ENCODE measurements at places on chromosomes 16 and 17.
A peak's percentile ranks its signal among the peaks of the same experiment; 100 is the strongest.

DNA sequence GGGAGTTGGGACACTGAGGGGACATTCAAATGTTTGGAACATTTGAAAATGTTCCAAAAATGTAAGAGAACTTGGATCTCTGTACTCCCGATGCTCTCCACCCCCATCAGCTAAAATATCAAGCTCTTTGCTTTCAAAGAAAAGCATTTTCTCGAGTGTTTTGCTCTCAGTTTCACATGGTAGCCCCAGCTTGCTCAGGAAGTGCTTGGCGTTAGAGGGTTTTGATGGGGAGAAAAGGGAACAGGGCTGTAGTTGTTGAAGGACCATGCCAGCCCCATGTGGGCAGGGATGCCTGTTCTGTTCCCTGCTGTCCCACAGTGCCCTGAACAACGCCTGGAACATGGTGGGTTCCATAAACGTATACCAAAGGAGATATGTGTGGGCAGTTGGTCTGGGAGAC is 37.0 kb downstream of the RAI1 start:
- no peak for DNase-seq

DNA sequence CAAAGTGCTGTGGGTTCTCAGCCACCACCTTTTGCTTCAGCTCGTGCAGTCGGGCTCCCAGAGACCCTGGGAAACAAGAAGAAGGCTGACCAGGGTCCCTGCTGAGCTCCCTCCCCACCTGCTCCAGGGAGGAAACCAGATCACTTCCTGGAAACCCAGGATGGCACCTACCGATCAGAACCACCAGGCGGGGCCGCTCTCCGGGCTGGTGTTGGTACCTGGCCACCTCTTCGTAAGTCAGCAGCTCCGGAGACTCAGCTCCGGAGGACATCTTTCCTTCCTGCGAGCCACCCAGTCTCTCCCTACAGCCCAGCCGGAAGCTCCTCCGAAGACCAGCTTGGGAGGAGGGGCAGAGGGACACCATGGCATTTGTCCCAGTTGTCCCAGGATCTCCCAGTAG is 18.9 kb downstream of the MPP3 start:
- DNase-seq, result no peak

- no peak for DNase-seq
Observed at GRCh38 chr16:79267781-79268180, 332.8 kb downstream of the MAF start.

DNA sequence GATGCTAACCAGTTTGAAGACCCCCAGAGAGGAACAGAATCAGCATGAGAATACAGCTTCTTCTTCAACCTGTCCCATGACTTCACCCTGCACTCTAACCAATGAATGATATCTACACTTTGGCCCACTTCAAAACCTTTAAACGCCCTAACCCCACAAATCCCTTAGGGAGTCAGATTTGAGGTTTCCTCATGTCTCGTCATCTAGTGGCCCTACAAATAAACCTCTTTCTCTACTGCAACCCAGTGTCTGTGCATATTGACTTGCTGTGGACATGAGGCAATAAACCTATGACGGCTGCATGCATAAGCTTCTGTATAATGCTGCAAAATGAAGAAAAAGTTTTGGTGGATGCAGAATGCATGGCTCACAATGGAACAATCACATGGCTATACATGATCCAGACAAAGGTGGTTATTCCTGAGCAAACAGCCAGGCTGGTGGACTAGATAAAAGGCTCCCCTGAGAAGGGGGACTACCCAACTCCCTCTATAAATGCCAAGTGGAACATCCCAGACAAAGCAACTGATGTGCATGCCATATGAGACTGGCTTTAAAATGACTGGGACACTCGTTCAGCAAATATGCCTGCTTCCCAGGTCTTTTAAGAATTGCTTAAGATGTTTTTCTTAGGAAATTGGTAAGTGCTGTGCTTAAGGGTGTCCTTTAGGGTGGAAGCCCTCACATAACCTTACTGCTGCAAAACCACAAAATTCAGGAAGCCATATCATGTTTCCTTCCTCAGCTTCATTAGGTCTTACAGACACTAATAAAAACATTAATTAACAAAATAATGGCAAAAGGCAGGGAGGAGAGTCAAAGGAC is 12.2 kb downstream of the N4BP1 start:
- no peak for DNase-seq

DNA sequence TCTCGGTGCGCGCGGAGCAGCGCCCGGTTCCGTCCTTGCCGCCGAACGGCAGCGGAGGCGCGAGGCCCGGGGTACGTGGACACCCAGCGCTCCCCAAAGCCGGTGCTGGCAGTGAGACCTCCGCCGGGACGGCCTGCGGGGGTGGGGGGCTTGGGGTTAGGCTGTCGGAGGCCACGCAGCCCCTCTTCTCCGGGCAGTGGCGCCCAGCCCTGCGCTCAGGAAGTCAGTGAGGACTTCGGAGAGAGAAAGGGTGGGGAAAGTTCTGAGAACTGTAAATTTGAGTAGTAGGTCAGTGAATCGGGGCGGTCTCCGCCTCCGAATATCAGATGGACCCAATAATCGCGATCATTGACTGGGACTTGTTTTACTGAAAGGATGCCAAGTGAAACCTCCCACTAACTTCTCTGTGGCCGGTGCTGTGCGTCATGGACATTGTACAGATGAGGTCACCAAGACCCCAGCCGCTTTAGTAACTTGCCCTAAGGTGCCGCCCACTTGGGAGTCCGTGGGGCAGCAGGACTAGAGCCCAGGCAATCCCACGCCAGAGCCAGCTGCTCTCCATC is 468 bp downstream of the IL4R start:
- DNase-seq, result peak; percentile 35

GRCh38 chr17:9880582-9880999 is 24.5 kb downstream of the RCVRN start:
- no peak for DNase-seq

DNA sequence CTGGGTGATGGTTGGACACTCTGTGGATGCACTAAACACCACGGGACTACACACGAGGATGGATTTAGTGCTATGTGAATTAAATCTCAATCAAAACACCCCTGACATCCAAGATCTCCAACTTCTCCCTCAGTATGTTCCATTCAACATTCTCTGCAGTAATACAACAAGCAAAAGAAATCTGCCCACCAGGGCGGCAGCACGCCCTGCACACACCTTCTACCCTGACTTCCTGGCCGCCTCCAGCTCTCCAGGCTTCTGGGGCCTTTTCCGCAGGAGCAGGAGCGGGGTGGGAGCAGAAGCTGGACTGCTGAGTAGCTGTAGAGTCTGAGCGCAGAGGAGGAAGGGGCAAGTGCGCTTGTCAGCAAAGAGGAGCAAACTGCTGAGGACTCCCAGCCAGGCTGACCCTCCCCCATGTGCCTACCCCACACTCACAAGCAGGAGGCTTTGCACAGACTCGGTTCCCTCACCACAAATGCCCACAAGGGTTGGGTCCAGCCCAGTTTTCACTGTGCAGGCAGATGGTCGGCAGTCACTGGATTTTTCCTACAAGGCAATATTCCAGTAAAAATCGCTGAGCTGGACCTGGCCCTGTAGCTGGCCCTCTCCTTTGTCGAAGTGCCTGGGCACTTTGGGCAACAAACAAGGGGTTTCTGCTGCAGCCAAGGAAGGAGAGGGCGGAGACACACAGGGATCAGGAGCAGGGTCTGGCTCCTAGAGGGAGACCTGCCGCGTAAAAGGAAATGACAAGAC is 22.8 kb downstream of the ZDHHC7 start:
- no peak for DNase-seq

GRCh38 chr17:73667181-73667959 is 23.1 kb upstream of the SDK2 start:
- no peak for DNase-seq

DNA sequence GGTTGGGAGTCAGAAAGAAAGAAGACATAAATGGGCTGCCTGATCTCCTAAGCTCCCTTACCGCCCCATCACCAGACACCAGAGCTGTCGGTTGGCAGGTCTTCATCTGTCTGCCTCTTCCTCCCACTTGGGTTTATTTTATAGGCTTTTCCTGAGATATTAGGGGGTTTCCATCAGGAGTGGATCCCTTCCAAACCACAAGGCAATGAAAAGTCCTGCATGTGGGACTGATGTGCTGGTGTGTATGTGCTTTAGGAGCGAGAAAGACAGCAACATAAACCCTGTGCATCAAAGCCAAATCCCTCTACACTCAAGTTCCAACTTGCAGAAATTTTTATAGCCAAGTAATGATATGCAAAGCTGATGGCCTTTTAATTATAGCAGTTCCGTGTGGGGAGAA is 389.5 kb downstream of the SLC39A11 start:
- DNase-seq, result no peak

DNA sequence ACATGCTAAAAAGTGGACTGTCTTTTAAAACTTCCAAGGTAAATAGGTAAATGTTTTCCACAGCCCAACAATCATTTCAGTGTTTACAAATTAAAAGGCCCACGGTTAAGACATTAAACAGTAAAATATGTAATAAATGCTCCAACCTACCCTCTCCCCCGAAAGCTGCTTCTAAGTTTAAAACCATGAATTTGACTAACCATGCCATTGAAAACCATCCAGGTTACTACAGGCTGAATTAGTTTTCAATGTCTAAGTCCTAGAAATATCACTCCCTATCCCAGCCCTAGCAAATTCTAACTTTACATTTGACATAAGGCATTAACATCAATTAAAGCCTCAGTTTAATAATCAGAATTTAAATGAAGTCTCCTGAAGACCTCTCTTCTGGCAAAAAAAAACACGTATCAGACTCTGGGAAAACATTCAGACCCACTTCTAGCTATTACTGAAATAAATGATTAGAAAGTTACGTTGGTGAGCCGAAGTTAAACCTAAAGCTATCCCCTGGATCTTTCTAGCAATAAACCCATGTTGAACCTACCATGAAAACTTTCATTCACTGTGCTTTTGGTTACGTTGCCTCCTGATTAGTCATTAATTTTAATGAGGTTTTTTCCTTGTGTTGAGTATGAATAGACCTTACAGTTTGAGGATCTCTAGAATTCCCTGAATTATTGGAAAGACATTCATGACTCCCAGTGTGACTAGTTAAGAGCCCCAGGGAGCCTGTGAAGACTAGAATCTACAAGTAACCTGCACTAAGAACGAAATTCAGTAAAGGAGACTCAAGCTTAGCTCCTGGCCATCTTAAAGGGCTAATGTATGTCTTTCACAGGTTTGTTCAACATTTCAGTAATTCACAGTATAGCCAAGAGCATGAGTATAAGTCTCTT is 1.7 kb upstream of the POLG2 start:
- no peak for DNase-seq

GRCh38 chr17:34584805-34585416 is 5.5 kb downstream of the TMEM132E start:
- peak; percentile 13 for DNase-seq

DNA sequence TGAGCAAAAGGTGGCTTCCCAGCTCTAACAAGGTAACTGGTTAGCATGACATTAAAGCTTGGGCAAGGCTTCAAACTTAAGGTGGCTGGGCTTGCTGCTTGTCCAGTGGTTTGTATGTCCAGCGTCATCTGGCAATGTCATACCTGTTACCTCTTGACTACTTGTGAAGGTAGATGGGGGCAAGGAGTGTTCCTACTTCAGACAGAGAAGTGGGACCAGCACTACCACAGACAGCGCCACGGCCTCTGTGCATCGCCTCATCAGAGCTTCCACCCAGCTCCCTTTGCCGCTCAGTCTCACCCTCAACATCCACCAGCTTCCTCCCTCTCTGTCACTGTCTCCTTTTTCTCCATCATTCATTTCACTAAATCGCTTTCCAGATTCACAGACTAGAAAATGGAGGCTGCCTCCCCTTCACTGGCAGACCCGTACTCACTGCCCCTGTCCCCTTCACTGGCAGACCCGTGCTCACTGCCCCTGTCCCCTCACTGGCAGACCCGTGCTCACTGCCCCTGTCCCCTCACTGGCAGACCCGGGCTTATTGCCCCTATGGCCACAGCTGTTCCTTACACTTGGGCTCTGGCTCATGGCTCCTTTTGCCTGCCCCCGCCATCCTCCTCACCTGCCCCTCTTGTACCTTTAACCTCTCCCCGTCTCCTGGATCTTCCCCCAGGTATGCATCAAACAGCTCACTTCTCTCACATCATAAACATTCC is 14.8 kb downstream of the CYB5D2 start:
- no peak for DNase-seq

DNA sequence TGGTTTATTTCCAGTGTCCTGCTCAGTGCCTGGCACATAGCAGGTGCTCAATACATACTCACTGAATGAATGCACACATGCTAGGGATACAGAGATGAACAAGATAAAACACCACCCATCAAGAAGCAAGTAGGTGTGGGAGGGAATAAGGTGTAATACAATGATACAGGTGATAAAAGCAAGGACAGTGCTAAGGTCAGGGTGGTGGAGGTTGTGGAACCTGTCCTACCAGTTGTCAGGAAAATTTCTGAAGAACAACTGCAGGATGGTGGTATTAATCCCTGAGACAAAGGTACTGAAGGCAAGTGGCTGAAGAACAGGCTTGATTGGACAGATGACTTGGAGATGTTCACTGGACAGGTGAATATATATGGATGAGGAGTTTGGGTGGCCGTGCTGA is 1.8 kb downstream of the KNOP1 start:
- DNase-seq, result no peak

DNA sequence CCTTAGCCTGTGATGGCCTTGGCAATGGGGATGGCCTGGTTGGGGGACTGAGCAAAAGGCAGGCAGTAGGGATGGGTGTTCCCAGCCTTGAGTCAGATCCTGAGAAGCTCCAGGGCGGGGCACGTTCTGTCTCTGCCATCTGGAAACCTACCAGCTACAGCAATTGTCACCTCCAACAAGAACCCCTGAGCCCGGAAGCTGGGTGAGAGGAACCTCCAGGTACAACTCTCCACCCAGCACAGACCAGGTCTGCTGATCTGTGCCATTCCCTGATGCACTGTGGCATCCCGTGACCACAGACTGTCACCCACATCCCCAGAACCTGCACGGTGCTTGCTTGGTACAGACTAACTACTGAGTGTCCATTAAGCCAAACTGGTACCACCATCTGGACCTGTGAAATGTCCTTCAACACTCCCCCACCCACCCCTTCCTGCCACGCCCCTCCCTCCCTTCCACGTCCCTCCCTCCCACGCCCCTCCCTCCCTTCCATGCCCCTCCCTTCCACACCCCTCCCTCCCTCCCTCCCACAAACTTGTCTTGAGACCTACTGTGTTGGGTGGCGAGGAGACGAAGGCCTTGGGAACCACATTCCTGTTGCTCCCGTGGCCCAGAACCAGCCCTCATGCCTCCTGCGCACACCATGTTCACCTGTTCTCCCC is 16.6 kb downstream of the MYO15B start:
- no peak for DNase-seq
